ENCODE measurements at places on chromosomes 3 and 15.

GRCh38 chr15:88018869-88019641 is 237.5 kb downstream of the NTRK3 start:
- DNase-seq: no peak

- no peak for DNase-seq
Observed at GRCh38 chr3:108602935-108603294, 13.4 kb downstream of the DZIP3 start.

DNA sequence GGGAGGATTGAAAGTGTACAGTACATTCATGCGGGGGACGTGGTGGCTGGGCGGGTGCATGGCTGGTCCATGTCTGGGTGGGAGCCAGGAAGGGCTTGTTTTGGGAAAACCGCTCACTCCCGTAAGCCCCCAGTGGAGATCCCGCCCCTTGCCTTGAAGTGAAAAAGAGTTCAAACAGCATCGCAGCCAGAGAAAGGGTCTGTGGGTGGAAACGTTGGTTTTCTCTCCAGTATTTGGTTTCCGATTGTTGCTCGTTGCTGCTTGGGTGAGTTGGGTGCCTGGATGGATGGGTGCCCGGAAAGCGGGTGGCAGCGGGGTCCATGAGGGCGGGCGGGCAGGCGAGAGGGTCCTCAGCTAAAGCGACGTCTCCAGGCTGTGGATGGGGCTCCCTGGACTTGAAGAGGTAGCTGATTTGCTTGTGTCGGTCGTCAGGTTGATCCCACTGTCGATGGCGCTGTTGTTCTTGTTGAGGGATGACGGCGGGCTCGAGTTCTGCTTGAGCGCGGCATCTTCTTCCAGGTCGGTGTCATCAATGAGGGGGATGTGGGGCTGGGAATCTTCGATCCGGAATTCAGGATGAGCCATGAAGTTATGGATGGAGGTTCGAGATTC is 7.7 kb upstream of the SEC13 start:
- DNase-seq: no peak

GRCh38 chr3:1087066-1087560 is 5.7 kb upstream of the CNTN6 start:
- DNase-seq: peak; percentile 7

- no peak for DNase-seq
Observed at GRCh38 chr3:124144035-124144814, 152.3 kb upstream of the ROPN1 start.

GRCh38 chr3:146598535-146598934 is 6.6 kb downstream of the PLSCR5 start:
- DNase-seq: no peak

- DNase-seq: no peak
Observed at GRCh38 chr15:78641102-78641748, at the start of gene CHRNB4. TSS of gene CHRNB4 (minus strand) at chr15:78641210. CDS start at chr15:78641133, 77 bp downstream.

DNA sequence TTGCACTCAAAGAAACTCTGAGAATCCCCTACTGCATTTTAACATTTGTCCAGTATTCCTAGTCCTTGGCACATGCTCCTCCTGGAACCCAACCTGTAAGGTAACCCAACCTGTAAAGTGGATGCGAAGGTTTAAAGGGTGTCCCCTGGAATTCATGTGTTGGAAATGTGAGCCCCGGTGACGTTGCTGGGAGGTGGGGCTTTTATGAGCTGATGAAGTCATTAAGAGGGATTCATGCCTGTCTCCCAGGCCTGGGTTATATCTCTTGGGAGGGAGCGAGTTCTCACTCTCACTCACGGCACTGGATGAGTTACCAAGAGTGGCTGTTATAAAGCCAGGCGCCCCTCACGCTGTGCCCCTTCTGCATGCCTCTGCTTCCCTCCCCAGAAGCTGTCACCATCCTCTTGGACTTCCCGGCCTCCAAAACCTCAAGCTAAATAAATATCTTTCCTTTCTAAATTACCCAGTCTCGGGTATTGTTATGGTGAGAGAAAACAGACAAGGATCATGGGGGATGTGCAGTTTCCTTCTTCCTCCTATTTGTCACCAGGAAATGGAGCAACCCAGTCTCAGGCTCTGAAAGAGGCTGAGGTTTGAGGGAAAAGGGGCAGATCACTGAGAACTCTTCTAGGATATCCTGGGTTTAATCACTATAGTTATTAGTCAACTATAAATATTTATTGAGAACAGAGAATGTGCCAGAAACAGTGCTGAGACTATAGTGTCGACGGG is 7.6 kb downstream of the XXYLT1 start:
- DNase-seq: no peak

- DNase-seq: no peak
Observed at GRCh38 chr3:151383111-151383510, 1.4 kb downstream of the P2RY12 start.

GRCh38 chr15:101273534-101273933 is 3.8 kb downstream of the SELENOS start:
- DNase-seq: no peak

DNA sequence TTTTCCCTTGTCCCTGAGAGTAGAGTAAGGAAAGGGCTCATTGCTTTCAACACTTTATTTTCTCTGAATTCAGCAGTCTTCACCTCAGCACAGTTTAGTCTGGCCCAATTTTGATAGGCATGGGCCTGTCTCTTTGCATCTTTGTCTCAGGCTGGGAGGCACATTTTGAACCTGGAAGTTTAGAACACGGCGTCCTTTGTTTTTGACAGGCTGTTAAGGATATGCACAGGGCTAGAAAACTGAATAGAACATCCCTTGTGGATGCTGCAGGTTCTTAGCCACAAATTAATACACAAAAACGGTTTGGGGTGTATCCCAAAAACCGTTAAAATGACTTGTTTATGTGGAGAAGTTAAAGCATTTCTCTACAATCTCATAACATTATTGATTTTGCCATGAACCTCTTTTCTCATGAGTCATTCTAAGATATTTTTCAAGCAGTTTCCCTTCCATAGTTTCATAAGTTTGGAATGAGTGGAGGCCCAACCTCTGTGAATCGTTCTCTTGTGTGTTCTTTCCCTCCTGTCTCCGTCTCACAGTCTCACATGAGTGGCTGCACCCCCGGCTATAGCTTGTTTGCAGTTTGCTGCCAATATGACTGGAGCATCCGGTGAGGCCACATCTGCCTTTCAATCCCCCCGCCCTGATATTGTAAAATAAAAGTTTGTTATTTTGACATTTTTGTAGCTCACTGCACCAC is 192.9 kb upstream of the EIF1B start:
- DNase-seq: no peak

- no peak for DNase-seq
Observed at GRCh38 chr15:25711691-25712090, 151.4 kb downstream of the ATP10A start.

DNA sequence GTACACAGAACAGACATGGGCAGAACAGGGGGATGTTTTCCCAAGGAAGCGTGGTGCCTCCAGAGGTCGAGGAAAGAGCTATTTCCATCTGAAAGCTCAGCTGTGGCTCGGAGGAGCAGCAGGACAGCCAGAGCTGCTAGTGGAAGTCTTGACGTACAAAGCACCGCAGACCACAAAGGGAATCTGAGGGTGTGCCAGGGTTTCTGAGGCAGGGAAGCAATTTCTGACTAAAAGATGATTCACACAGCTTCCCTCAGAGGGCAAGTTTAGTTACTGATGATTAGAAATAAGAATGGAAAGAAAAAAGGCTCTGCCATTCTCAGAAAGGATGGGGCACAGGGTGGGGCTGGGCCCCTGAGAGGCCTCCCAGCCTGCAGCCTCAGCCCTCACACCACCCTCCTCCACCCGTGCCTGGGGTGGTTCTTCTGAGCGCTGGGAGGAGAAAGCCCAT is 45.8 kb upstream of the SEC13 start:
- peak; percentile 96 for DNase-seq

- DNase-seq: no peak
Observed at GRCh38 chr3:45631486-45631885, 36.9 kb downstream of the LIMD1 start.

DNA sequence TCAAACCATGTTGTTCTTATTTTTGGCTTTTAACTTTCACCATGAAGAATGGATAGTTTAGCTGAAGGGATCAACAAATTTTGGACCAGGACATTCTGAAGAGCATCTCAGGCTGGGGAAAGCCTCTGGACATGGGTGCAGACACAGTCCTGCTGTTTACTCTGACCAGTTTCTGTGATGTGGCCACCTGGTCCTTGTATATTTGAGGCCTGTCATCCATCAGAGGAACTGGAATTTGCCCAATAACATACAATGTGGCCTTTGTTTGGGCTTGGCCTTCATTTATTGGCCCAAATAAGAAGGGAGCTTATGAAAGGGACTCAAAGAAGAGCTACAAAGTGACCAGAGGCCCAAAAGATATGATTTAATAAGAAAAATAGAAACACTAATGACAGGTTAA is 127.9 kb downstream of the MYRIP start:
- DNase-seq: no peak

DNA sequence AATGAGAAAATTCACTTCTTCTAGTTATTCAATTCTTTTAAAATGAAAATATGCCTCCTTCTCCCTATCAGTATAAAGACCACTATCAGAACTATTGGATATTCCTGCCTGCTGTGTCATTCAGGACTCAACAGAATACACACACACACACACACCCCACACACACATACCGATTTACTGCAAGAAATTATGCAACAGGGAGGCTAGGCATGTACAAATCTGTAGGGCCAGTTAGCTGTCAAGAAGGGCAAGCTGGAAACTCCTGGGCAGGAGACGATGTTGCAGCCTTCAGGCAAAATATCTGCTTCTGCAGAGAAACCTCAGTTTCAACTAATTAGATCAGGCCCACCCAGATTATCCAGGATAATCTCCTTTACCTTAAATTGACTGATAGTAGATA is 13.9 kb upstream of the RYR3 start:
- no peak for DNase-seq

GRCh38 chr3:71528816-71529215 is 54.7 kb downstream of the FOXP1 start:
- DNase-seq: no peak

DNA sequence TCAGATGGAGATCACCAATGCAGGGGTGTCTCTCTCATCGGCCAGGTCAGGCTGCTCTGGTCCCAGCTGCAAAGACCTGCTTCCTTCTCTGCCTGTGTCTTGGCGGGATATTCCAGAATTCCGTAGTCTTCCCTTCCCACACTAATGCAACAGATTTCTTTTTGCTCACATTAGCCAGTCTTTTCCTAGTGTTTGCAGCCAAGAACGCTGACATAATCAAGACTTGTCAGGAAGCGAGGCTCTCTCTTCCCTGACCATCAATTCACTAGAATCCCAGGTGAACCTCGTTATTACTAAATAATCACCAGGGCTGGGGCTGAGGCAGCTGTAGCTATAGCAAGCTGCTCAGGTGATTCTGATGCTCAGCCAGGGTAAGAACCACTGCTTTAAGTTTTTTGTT is 43.2 kb upstream of the ACKR4 start:
- DNase-seq: no peak

GRCh38 chr15:86840996-86841395 is 761.3 kb downstream of the AGBL1 start:
- no peak for DNase-seq

DNA sequence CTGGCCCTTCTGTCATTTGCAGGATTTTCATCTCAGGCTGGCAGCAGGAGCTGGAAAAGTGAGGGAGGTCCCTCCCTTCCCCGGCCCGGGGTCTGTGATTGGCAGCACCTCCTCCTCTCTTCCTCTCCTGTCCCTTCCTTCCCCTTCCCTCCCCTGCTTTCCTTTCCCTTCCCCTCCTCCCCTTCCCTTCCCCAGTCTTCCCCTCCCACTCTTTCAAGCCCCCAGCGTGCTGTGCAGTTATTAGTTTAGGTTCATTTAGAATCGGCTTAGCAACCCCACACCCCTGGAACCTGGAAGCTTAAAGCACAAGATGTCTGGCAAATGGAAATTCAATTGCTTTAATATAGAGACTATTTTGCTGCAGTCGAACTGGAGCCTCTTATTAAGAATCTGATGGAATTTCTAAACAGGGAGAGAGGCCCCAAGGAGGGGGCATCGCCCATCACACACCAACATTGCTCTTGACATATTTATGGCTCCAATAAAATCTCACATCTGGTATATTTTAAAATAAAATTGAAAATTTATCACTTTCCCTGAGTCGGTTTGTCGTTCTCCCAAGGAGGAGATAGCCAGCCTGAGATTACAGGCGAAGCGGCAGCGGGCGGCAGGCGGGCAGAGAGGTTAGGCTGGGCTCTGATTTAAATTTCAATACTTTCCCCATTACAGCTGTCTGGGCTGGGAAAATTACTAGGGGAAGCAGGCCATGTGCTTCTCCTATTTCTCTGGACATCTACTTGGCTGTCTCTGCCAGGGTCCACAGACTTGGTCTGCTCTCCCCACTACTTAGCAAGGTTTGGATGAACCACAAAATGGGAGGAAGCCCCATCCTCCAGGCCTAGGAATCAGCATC is 98.9 kb downstream of the LINGO1 start:
- no peak for DNase-seq

GRCh38 chr15:69190504-69190903 is 30.1 kb downstream of the GLCE start:
- no peak for DNase-seq

GRCh38 chr3:106420628-106421027 is 551.8 kb upstream of the CBLB start:
- DNase-seq: no peak

DNA sequence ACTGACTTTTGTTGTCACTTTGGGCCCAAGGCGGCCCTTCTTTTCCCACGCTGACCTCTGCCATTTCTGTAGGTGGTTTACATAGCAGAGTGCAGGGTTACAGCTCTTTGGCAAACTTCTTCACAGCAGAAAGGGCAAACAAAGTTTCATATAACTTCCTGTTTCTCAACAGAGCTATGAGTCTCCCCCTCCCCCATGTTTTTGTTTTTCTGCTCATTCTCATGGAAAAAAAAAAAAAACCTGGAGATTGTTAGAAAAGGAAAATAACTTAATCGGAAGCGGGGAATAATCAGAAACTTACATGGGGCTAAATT is 342.0 kb upstream of the NR2F2 start:
- peak; percentile 68 for DNase-seq

- DNase-seq: no peak
Observed at GRCh38 chr3:147038481-147038880, 367.9 kb downstream of the ZIC4 start.

GRCh38 chr15:50182219-50183013 is 420 bp downstream of the SLC27A2 start:
- DNase-seq: no peak

DNA sequence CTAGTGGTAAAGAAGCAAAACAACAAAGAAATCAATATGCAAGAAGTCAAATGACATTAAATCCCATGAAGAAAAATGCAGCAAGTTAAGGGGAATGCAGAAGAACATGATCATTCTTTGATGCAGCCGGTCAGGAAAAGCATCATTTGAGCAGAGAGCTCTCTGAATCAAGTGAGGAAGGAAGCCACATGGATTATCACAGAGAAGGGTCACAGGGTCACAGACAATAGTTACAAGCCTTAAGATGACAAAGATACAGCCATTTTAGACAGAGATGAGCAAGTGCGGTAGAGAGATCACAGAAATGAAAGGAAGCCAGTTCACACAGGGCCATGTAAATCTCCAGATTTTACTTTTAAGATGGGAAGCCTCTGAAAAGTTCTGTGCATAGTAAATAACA is 43.9 kb downstream of the UBE3A start:
- no peak for DNase-seq
